Frontal cortex (tissue), 4 donors: ENCODE measurements at places on chromosomes 3 and 15.
A peak's percentile ranks its signal among the peaks of the same experiment; 100 is the strongest.

DNA sequence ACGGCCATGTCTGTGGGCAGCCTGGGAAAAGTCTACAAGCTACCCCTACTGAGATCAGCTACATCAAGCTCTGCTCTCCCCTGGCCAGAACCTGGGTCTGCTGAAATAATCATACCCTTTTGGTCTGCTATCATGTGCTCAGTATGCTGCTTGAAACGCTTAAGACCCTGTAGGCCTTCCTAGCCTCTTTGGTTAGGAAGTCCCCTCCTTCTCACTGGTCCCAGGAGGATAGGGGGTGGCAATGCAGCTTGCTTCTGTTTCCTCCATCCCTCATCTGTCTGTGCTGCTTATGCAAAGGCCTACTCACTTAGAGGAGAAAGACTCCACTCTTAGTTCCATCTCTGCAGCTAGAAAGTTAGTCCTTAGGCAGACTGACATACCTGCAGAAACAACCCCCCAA is 118.2 kb upstream of the RASGRP1 start:
- DNase-seq: no peak

DNA sequence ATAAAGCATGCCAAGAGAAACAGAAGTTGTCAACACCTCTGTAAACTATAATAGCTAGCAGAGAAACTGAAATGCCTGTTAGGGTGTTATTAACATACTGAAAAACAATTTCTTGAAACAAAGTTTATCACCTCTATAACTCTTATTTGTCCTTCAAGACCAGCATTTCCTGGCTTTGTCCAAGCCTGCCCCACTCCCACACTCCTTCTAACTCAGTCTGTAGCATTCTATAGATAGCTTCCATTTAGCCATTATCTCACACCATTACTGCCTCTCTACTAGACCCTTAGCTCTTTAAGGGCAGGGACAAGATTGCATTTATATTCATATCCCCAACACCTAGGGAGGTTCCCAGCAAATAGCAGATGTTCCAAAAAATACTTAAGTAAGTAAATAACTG is 36.5 kb downstream of the GK5 start:
- DNase-seq: no peak

- no peak for DNase-seq
These were observed 32.0 kb downstream of the ZBTB38 start for GRCh38 chr3:141400073-141400971.

DNA sequence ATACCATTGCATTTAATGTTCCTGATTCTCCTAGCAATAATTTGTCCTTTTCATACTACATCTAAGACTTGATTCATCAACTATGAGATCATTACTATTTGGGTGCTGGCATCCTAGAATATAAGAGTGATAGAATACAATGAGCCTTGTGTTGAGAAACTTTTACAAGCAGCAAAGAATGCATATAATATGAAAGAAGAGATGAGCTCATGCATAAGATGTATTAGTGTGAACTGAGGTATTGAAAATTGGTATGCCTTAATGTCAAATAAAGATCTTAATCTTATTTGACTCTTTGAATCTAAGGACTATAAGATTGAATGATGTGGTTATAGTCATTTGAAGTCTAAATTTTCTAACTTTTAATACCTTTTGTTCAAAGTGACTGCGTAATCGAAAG is 220.0 kb upstream of the ARHGEF26 start:
- no peak for DNase-seq

GRCh38 chr15:61367953-61368352 is 138.9 kb upstream of the RORA start:
- no peak for DNase-seq

DNA sequence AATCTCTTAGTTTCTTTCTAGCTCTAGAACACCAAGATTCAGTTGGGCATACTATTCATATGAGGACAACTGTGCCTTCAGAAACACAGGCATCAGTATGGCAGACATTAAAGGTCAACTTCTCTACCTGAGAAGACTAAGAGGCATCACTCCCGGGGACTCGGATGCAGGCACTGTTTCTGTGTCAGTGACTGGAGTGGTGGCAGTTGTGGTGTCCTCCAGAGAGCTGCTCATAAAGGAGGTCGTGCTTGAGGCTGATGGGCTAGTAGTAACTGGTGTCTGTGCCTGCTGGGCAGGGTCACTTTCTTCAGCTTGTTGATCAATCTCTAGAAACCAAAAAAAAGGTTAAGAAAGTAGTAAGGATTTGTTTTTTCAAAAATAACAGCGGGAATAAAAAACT is 75.2 kb downstream of the FBXL22 start:
- DNase-seq: no peak

- no peak for DNase-seq
These were observed 354.0 kb upstream of the ROBO2 start for GRCh38 chr3:76685858-76686257.

GRCh38 chr15:20349774-20350498 is 191.7 kb downstream of the GOLGA6L6 start:
- peak; percentile 33 for DNase-seq

GRCh38 chr15:100777821-100778220 is 101.8 kb upstream of the ALDH1A3 start:
- DNase-seq: no peak

- no peak for DNase-seq
These were observed at the start of gene BHLHE40 for GRCh38 chr3:4979428-4980228. Gene BHLHE40, plus strand, starts transcription at chr3:4979437. Its CDS starts 282 bp downstream, at chr3:4979719.

- DNase-seq: no peak
These were observed 137.7 kb upstream of the ZPLD1 start for GRCh38 chr3:102297072-102297658.

GRCh38 chr3:124360563-124360962 is 368.6 kb upstream of the ROPN1 start:
- DNase-seq: no peak

DNA sequence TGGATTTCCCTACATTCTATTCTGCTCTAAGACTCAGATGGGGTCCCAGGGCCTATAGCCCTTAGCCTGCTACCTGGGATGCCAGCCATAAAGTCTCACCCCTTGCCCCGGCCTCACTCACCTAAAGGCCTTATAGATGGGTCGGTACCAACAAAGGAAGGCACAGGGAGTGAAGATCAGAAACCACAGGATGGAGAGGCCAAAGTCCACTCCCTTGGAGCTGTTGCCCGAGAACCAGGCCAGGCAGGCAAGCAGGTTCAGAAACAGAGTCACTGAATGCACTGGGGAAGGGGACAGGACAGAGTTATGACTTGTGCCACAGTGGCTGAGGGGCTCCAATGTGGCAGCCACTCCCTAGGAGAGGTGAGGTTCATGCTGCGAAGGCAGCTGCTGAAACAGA is 7.4 kb upstream of the ULK3 start:
- no peak for DNase-seq

DNA sequence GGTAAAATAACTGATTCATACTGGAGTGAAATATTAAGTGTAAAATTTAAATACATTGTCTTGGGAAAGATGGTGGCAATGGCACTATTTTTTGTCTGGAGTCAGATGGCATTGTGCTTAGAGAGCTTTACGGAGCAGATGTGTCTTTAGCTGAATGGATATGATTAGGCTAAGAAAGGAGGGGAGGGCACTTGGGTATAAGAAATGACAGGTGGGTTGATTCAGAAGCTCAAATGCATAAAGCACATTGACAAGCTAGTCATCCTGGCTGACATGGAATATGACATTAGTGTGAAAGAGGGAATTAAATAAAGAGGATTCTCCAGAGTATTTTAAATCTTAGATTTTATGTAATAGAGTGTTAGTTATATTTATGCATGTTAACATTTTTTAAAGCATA is 570.1 kb upstream of the CBLB start:
- DNase-seq: no peak

GRCh38 chr3:9385187-9386077 is 12.0 kb upstream of the SETD5 start:
- DNase-seq: no peak

DNA sequence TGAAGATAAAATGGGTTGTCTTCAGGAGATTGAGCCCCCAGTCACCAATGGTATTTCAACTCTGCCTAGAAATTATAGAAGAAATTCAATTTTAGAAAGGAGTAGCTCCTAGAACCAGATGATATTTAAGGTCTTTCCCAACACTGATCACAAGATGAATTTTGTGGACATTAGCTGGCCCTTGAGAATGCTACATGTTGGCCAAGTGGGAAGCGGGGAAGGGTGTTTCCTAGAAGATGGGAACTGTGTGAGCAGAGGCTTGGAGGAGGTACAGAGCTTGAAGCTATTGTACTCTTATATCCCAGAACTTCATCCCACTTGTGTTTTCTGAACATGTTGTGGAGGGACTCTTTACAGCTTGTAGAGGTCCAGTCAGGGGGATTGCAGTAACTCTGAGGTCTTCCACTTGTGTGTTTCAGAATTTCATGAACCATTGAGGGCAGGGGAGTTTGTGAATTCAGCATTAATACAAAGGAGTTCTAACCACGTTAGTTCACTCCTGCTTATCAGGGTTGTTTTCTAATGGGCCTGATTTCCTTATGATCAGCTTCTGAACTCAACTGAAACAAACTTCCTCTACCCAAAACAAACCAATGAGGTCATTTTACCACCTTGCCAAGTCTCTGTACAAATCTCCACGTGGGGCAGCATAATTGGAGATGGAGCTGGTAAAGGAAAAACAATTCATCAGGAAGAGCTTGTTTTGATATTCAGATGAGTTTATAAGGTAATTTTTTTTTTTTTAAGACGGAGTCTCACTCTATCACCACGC is 152.6 kb upstream of the TPM1 start:
- DNase-seq: no peak

- DNase-seq: no peak
These were observed 97.1 kb downstream of the LSAMP start for GRCh38 chr3:116348216-116348615.

- DNase-seq: no peak
These were observed 70.5 kb upstream of the XCR1 start for GRCh38 chr3:46097691-46098241.

DNA sequence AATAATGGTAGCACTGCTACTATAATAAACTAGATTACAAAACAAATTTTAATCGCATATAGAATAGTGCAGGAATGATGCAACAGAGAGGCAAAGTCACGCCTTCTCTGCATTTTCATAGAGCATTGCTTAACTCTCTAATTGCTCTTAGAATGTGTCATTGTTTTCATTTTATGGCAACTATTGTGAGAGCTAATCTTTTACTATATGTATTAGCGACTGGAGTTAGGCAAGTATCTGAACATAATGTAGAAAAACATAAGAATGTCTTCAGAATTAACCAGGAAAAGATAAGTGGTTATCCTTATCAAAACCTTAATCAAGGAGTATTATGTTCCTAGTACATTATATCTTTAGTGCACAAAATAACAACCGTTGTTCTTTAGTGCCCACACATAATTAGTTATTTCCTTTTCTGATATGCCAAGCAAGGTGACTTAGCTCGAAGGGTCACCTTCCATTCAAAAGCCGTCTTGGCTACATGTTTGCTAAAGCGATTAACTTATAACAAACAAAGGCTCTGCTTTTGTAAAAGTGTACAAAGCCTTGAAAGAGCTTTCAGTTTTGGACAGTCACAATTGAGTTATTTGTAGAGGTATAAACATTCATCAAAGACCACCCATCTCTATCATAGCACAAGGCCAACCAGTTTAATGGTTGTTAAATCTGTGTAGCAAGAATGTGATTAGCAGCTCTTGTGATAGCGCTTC is 1328.9 kb downstream of the ROBO2 start:
- DNase-seq: no peak

GRCh38 chr3:48412375-48413001 is 17.4 kb downstream of the PLXNB1 start:
- DNase-seq: no peak

- DNase-seq: no peak
These were observed 8.8 kb downstream of the IL1RAP start for GRCh38 chr3:190522621-190523222.

DNA sequence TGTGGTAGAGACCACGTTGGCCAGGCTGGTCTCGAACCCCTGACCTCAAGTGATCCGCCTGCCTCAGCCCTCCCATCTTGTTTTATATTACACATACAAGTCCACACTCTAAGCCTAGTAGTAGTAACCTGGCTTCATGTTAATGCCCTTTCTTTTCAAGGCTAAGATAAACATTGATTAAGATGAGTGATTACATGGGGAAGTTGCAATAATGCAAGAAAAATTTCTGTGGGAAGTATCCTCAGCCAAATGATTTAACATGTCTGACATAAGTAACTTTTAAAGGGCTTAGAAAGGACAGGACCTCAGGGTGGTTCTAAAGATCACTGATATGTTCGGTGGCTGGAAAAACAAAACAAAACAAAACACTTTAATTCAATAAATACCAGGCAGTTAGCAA is 72.1 kb downstream of the SFMBT1 start:
- DNase-seq: no peak

GRCh38 chr3:142120707-142121106 is 28.6 kb downstream of the TFDP2 start:
- no peak for DNase-seq

DNA sequence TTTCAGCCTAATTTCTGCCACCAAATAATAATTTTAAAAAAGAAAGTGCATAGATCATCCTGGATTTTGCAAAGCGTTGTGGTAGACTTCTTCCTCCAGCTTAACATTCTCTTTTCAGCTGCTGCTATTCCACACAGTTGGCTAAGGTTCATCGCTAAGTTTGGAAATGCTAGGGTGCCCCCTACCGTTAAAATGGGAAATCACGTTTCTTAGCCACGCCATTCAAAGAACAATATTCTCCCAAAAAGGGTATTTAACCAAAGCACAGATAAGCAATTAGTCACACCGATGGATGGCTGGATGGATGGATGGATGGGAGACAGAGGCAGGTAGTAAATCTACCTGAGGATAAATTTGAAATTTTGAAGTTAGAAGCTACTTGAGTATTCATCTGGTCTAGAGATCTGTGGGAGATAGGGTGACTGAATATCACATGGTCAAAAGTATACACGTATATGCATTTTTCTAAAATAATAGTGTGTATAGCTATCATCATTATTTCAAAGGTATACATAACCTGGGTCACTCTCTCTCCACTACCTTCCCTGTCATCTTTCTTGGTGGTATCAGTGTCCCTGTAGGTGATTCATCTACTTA is 67.2 kb downstream of the EFHB start:
- DNase-seq: peak; percentile 34

DNA sequence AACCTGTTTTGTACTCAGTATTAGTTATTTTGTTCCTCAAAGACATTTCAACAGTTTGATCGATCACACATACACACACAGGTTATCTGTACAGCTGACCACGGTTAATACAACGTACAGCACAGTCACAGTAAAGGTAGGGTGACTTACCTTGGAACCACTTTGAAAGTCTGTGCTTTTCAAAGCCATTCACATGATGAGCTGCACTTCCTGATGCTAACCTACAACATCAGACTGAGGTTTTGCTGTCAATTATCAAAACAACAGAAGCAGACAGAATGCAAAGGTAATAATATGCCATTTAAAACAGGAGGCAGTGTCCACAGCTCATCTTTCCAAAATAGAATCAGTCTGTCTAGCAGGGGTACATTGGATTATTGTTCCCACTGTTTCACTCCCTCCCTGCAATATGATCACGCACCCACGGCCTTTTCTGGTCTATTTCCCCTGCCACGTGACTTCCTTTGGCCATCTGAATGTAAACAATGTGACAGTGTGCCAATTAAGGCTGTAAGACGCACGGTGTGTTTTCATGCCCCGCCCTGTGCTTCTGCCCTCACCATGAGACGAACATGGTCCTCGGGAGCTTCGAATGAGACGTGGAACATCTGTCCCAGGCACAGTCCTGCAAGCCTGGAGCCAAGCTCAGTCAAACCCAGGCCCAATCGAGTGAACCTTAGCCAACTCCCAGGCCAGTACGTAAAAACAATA is 102.4 kb downstream of the FMN1 start:
- no peak for DNase-seq

GRCh38 chr3:49711489-49711888 is 8.0 kb downstream of the AMIGO3 start:
- no peak for DNase-seq

- DNase-seq: no peak
These were observed 22.1 kb downstream of the NCK1 start for GRCh38 chr3:136883967-136884720.
